ENCODE measurements at places on chromosomes 13 and 19. TPM values are rescaled to one million over a fixed set of nuclear protein-coding genes. Genes with fewer than 3 reads are reported as not detected.

WDR18 gene
- 60.2 TPM for total RNA-seq

SEMA6B gene
- 6.2 TPM for total RNA-seq

DNA sequence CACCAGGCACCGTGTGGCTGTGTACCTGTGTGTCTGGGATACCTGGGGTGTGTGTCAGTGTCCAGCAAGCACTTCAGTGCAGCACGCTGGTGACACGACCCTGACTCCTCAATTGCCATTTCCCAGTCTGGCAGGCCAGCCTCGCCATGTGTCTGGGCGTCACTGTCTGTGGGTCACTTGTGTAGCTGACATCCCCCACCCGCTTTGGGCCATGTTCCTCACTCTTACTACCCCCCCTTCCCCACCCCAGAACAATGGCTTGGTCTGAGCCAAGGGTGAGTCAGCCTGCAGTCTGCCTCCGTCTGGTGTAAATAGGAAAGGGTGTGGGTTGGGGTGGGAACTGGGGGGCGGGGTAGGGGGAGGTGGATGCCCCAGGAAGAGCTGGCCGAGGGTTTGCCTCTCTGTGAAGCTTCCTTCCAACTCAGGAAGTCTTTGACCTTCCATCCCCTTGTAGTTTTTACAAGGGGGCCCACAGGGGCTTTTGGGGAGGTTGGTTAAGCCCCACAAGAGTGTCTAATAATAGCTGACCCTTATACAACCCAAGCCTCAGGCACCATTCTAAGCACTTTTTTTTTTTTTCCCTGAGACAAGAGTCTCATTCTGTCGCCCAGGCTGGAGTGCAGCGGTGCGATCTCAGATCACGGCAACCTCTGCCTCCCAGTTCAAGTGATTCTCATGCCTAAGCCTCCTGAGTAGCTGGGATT, 17.6 kb downstream of the NOVA2 start:
- no peak overlapping the region for H3K27ac ChIP-seq
- no peaks in the 10 kb centered on the region for H3K36me3 ChIP-seq
- no peak overlapping the region for H3K4me3 ChIP-seq
- DNase-seq, result no peak
- peaks cover 9% of the 10 kb centered on the region for H3K4me1 ChIP-seq
- H3K27me3 ChIP-seq, result peaks cover 35% of the 10 kb centered on the region

ATP8B3 gene
- 4.6 TPM for total RNA-seq

DNA sequence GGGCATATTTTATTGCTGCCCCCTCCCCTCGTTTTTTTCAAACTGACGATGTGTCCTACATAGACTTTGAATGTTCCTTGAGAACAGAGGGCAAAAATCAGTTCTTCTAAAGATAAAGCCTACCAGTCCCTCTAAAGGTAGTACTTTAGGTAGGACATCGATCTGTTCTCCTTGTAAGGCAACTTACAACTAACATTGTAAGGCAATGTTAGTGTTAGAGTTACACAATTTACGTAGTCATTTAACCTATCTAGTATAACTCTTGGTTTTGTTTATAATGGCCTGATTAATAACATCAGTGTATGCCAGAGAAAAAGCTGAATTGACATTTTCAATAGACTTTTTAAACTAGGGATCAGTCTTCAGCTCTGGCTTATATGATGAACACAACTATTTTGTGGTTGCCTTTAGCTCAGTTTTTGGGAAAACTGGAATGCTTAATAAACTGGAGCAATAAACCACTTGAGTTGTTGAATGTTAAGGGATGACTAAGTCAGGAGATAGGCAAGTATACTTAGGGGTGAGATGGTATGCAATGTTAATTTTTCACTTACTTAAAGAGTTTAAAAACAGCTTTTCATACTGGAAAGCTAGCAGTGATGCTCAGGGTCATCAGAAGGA, 2.2 kb downstream of the NDFIP2 start:
- no peak overlapping the region for H3K27ac ChIP-seq
- peaks cover 32% of the 10 kb centered on the region for H3K4me1 ChIP-seq
- peaks cover 18% of the 10 kb centered on the region for H3K27me3 ChIP-seq

Measured in osteocyte (in vitro differentiated cells).